ENCODE measurements at places on chromosomes 4 and X.

DNA sequence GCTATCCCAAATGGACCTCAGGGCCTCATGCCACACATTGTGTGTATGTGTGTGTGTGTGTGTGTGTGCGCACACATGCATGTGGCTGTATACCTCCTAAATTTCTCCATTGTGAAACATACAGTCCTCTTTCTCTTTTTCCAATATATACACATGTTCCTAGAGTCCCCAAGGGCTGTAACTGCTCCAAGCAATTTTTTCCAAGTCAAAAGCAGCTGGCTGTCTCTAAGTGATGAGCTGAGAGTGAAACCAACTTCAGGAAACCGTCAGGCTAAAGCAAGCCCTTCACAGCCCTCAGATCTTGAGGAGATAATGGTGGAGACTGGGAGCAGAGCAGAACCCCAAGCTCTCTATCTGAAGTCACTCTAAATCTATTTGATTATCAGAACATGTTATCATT, 496.1 kb upstream of the DIPK2B start:
- H3K4me3 ChIP-seq, result no peak overlapping the region
- DNase-seq, result no peak
- H3K27me3 ChIP-seq, result no peaks in the 10 kb centered on the region
- H3K27ac ChIP-seq, result no peak overlapping the region

GRCh38 chr4:87853108-87853507, 20.3 kb downstream of the MEPE start:
- no peak overlapping the region for H3K4me3 ChIP-seq

DNA sequence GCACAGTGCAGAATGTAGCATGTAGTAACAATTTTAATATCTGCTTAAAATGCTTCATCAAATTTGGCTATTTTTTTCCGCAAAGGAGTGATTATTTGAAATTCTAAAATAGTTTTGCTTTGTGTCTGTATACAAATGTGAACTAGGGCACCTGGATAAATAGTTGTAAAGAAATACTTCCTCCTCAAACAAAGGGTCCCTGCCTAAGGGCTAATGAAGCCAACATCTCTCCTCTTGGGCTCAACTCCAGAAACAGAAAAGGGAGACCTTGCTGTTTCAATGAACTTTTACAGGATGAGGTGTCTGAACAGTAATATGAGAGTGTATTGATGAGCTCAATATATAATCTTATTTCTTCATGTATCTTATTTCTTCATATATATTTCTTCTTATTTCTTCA, 30.8 kb upstream of the SCOC start:
- peaks cover 6% of the 10 kb centered on the region for H3K27me3 ChIP-seq
- peaks cover 3% of the 10 kb centered on the region for H3K4me1 ChIP-seq
- no peak overlapping the region for H3K4me3 ChIP-seq
- no peak for DNase-seq

- no peak for DNase-seq
- no peak overlapping the region for H3K4me3 ChIP-seq
- H3K4me1 ChIP-seq, result no peaks in the 10 kb centered on the region
- H3K27ac ChIP-seq, result no peak overlapping the region
These were observed 255.4 kb upstream of the CXorf51A start for GRCh38 chrX:147069926-147070325.

DNA sequence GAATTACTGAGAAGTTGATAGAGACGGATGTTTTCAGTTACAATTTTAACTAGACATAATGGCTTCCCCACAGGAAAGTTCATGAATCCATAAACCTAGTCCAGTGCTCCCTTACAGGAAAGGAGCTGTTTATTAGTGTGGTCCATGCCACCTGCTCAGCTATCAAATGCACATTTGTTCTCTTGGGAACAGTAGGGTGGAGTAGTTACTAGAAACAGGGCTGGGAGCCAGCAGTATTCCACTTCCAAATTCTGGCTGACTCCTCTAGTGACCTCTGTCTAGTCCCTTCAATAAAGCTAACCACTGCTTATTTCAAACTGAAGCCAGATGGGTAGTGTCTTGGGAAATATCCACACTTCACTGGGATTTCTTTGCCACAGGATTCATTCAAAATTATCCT, 88.4 kb upstream of the TLL1 start:
- no peak overlapping the region for H3K4me3 ChIP-seq
- no peak overlapping the region for H3K27ac ChIP-seq
- H3K4me1 ChIP-seq, result no peaks in the 10 kb centered on the region
- no peak for DNase-seq
- H3K27me3 ChIP-seq, result no peaks in the 10 kb centered on the region
- no peaks in the 10 kb centered on the region for H3K36me3 ChIP-seq

DNA sequence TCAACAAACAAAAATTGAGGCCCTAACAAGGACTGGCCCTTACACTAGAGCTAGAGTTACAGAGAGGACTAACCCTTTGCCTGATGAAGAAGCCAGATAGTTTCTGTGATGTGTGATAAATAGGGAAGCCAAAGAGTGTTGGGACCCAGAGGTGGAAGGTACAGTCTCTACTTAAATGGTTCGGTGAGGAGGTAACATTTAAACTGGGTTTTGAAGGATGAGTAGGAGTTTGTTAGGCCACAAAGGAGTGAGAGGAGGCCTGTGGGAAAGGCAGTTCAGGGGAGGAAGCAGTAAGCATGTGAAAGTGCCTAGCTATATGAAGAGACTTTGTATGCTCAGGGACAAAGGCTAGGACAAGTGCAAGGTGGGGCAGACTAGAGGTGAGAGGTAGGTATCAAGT, 23.8 kb upstream of the LIMCH1 start:
- no peak overlapping the region for H3K4me3 ChIP-seq
- no peaks in the 10 kb centered on the region for H3K4me1 ChIP-seq
- H3K36me3 ChIP-seq, result no peaks in the 10 kb centered on the region
- DNase-seq, result no peak
- H3K27ac ChIP-seq, result no peak overlapping the region

DNA sequence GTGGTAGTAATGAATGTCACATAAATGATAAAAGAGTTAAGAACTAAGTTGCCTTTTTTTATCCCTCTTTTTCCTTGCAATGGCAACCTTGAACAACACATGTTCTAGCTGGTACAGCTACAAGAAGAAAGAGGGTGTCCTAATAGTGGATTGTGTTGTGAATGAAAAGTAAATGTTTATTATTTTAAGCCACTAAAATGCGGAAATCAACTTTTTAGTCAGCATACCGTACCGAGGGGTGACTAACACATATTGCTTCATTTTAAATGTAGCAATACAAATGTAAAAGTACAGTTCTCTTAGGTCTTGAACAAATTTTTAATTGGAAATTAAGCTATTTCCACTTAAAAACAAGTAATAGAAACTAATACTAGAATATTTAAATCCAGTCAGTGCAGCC, 17.7 kb upstream of the AP1AR start:
- H3K27me3 ChIP-seq, result no peaks in the 10 kb centered on the region
- DNase-seq, result no peak
- H3K27ac ChIP-seq, result no peak overlapping the region
- H3K36me3 ChIP-seq, result no peaks in the 10 kb centered on the region

DNA sequence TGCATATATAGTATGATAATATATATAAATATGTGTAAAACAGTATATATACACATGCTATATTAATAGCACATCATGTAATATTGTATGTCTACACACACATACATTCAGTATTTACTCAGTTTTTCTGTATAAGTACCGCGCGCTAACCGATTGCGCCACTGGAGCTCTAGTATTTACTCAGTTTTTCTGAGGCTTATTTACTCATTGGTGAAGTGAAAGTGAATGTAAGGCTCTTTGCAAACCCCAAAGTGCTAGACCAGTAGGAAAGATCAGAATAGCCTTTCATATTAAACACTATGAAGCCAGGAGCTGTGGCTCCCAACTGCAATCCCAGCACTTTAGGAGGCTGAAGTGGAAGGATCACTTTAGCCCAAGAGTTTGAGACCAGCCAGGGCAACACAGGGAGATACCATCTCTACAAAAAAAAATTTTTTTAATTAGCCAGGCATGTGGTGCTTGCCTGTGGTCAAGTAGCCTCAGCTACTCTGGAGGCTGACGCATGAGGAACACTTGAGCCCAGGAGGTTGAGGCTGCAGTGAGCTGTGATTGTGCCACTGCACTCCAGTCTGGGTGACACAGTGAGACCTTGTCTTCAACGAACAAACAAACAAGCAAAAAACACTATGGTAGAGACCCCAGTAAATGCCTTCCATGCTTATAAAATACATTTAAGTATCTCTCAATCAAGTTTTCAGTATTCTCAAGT, 125.8 kb downstream of the KIT start:
- H3K36me3 ChIP-seq, result no peaks in the 10 kb centered on the region
- DNase-seq, result no peak
- H3K4me3 ChIP-seq, result no peak overlapping the region
- H3K4me1 ChIP-seq, result peaks cover 4% of the 10 kb centered on the region

- H3K36me3 ChIP-seq, result no peaks in the 10 kb centered on the region
- H3K27ac ChIP-seq, result no peak overlapping the region
- H3K4me3 ChIP-seq, result no peak overlapping the region
- DNase-seq, result no peak
These were observed 674.5 kb upstream of the BOD1L1 start for GRCh38 chr4:14302021-14302420.

- no peak overlapping the region for H3K27ac ChIP-seq
- H3K27me3 ChIP-seq, result no peaks in the 10 kb centered on the region
- no peaks in the 10 kb centered on the region for H3K4me1 ChIP-seq
- no peak overlapping the region for H3K4me3 ChIP-seq
These were observed 290.7 kb downstream of the PCDH10 start for GRCh38 chr4:133439830-133440229.

- peaks cover 19% of the 10 kb centered on the region for H3K36me3 ChIP-seq
- H3K4me1 ChIP-seq, result peaks cover 7% of the 10 kb centered on the region
- no peak overlapping the region for H3K27ac ChIP-seq
- no peaks in the 10 kb centered on the region for H3K27me3 ChIP-seq
- no peak overlapping the region for H3K4me3 ChIP-seq
- no peak for DNase-seq
These were observed 38.0 kb downstream of the YIPF6 start for GRCh38 chrX:68536884-68537283.

- no peaks in the 10 kb centered on the region for H3K27me3 ChIP-seq
- H3K27ac ChIP-seq, result peak overlapping the region; percentile 19
- DNase-seq, result no peak
- peaks cover 28% of the 10 kb centered on the region for H3K36me3 ChIP-seq
- H3K4me1 ChIP-seq, result peaks cover 22% of the 10 kb centered on the region
These were observed 88.9 kb downstream of the GPR143 start for GRCh38 chrX:9676738-9677097.

DNA sequence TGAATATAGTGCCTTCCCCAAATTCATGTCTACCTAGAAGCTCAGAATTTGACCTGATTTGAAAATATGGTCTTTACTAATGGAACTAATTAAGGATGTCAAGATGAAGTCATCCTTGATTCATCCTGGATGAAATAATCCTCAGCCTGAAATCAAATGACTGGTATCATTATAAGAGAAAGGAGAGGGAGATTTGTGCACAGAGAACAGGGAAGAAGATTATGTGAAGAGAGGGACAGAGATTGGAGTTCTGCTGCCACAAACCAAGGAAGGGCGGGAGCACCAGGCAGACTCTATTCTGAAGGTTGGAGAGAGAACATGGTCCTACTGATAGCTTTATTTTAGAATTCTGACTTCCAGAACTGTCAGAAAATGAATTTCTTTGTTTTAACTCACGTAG, 680.9 kb upstream of the AADAT start:
- no peak for DNase-seq
- H3K27me3 ChIP-seq, result no peaks in the 10 kb centered on the region
- no peaks in the 10 kb centered on the region for H3K36me3 ChIP-seq
- no peak overlapping the region for H3K4me3 ChIP-seq

GRCh38 chrX:332496-332860, 13.9 kb upstream of the GTPBP6 start:
- peaks cover 4% of the 10 kb centered on the region for H3K4me1 ChIP-seq
- no peak for DNase-seq
- no peak overlapping the region for H3K27ac ChIP-seq
- no peaks in the 10 kb centered on the region for H3K27me3 ChIP-seq
- peaks cover 10% of the 10 kb centered on the region for H3K36me3 ChIP-seq
- H3K4me3 ChIP-seq, result no peak overlapping the region

- H3K4me1 ChIP-seq, result peaks cover 2% of the 10 kb centered on the region
- no peaks in the 10 kb centered on the region for H3K27me3 ChIP-seq
These were observed 28.3 kb downstream of the TMEM144 start for GRCh38 chr4:158238575-158238974.

DNA sequence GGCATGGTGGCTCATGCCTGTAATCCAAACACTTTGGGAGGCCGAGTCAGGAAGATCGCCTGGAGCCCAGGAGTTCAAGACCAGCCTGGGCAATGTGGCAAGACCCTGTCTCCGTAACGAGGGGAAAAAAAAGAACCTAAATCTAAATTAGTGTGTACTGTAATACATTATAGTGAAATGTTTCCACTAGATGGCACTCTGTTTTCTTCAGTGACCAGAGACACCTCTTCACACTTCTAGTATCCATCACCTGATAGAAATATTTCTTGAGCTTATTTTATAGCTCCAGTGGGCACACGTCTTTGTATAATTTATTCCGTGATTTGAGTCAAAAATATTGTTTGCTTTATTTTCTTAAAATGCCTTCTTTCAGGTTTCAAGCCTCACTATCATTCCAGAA, 600.9 kb upstream of the DIPK2B start:
- H3K36me3 ChIP-seq, result peaks cover 41% of the 10 kb centered on the region
- no peak for DNase-seq
- peak overlapping the region; percentile 92 for H3K27ac ChIP-seq
- H3K4me1 ChIP-seq, result peaks cover 71% of the 10 kb centered on the region
- peak overlapping the region; percentile 63 for H3K4me3 ChIP-seq
- no peaks in the 10 kb centered on the region for H3K27me3 ChIP-seq

- DNase-seq, result no peak
- no peaks in the 10 kb centered on the region for H3K4me1 ChIP-seq
- no peaks in the 10 kb centered on the region for H3K36me3 ChIP-seq
- no peak overlapping the region for H3K4me3 ChIP-seq
These were observed 37.3 kb upstream of the NMU start for GRCh38 chr4:55673424-55673823.

DNA sequence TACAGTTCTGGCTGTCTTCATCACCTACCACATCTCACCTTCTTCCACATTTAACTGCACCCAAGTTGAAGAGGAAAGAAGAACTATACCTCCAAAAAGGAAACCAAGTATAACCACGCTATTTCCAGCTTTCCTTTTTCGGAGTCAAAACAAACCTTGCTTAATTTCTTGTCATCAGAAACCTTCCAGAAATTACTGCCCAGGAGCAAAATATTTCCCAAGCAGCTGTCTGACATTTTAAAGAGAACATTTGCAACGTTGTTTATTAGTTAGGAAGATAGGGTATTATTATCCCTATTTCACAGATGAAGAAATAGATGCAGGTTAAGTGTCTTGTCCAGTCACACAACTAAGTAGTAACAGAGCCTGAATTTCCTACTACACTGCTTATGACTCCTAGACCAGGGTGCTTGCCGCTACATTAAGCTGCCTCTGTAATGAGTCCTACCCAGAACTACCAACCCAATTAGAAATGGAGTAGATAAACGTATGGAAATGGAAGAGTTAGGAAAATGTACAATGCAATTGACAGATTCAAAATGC, 2.2 kb upstream of the ACSL4 start:
- H3K4me3 ChIP-seq, result no peak overlapping the region
- no peak overlapping the region for H3K27ac ChIP-seq
- no peak for DNase-seq
- peaks cover 11% of the 10 kb centered on the region for H3K4me1 ChIP-seq
- H3K27me3 ChIP-seq, result no peaks in the 10 kb centered on the region

All from activated CD4-positive, alpha-beta T cell treated with anti-CD3 and anti-CD28 coated beads for 36 hours (primary cell).